GM12891 (cell line): ENCODE measurements at places on chromosomes 6 and 20.

- no peak for DNase-seq
Observed at GRCh38 chr6:75349262-75349984, 64.8 kb upstream of the TMEM30A start.

- no peak for DNase-seq
Observed at GRCh38 chr6:93468291-93468690, 48.9 kb upstream of the EPHA7 start.

DNA sequence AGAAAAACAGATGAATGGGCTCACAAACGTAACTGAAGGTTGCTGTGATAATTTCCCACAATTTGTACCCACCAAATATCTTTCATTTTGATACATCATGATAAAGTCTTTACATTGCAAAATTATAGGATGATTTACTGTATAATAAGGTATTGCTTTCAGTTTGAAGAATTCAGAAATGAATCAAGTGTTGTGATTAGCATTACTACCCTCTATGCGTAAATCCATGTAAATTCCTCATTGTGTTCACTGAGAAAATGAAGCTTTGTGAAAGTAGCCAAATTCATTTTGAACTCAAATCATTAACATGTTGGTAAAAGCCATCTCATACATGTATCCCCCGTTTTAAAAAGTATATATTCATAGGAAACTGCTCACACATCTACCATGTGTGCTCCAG, 379.4 kb downstream of the ESR1 start:
- DNase-seq, result no peak

GRCh38 chr6:156131221-156131903, 645.8 kb upstream of the ARID1B start:
- DNase-seq, result no peak

GRCh38 chr6:13655700-13656099, 40.6 kb downstream of the NOL7 start:
- no peak for DNase-seq

GRCh38 chr20:59620860-59621505, 16.6 kb downstream of the PHACTR3 start:
- no peak for DNase-seq

DNA sequence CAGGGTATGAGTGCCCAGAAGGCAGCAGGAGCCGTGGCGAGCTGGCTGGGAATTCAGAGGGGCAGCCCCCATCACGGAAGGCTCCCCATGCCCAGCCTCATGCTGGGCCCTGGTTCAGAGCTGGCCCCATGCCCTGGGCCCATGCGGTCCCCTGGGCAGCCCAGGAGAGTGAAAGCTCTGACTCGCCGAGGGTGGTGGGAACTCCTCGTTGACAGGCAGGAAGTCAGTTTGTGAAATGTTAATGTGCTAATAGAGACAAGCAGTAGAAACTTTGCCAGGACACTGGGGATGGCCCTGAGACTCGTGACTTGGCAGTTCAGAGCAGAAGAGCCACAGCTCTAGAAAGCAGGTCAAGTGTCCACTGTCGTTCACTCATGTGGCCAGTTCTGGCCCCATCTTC, 353.0 kb downstream of the TAF4 start:
- no peak for DNase-seq

- no peak for DNase-seq
Observed at GRCh38 chr20:58593880-58594638, 57.0 kb upstream of the STX16 start.

DNA sequence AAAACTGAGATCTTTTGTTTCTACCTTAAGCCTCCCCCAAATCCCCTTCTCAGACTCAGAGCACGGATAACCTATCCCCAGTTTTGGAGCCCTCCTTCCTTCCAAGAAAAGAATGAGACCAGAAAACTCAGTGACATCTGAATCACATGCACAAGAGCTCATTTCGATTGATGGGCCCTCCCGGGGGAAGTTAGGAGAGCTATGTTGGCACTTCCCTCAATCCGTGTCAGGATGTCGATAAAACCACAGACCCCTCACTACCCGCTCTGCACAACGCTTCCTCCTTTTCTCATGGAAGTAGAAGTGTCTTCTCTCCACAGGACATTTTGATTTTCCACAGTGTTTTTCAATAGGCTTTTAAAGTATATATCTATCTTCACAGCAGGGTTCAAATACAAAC, 332.4 kb downstream of the HACE1 start:
- no peak for DNase-seq

DNA sequence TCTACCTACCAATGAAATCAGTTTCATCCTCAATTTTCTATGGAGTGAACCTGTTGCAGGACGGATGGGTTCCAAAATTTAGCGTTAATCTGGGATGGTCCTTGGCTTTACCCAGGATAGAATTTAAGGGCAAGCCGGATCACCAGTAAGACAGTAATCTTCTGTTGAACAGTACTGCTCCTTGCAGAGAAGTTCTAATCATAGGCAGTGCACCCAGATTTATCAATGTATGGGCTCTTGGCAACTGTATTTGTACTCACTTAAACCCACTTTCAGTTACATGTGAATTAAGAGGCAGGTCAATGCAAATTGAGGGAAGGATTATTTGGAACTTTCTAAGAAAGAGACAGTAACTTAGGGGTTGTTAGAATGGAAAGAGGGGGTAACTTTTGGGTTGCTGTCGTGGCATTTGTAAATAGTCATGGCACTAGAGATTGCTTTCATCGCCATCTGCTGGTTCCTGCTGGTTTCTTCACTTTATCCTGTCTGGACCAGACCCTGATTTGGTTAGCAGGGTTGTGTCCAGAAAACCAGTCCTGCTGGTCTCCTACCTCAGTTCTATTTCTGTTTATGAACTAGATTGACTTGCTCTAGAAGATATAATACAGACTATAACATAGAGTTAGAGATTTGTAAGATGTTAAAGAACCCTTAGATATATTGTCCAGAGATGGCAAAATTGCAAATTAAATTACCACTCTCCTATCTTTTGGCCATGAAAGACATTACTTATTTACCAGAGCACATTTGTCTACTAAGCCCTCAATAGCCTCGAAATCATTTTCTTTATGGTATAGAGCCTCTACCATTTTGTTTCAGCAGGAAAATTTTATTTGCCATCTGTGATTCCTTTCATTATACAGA, 646.3 kb downstream of the UTRN start:
- DNase-seq, result no peak

- no peak for DNase-seq
Observed at GRCh38 chr6:7180751-7181150, 73.0 kb downstream of the RREB1 start.

- DNase-seq, result no peak
Observed at GRCh38 chr20:1563598-1563997, 6.1 kb upstream of the SIRPD start.

DNA sequence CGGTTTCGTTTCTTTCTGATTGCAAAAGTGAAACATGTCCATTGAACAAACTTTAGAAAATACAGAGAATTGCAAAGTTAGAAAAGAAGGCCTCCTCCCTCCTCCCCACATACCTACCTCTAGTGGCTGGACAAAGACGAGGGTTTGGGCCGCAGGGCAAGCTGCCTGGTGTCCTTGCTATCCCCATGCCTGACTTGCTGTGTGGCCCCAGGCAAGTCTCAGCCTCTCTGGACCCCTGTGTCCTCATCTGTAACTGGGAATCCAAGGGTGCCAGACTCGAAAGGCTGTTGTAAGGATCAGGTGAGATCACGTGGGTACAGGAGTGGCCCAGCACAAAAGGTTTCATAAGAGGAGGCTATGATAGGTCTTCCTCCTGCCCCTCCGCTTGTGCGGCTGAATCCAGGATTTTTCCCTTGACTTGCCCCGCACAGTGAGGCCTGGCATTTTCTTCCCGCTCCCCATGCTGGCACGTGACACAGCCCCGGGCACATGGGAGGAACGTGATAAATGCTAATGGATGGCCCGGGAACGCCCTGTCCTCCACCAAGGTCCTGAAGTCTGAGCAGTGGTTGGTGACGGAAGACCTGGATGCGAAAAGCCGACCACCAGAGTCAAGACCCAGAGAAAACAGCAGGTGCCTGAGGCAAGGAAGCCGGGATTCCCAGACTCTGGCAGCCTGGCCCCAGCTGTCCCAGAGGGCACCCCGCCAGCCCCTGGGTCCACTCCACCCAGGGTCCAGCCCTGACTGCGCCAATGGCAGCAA, 55.8 kb downstream of the UBE2V1 start:
- DNase-seq, result no peak

DNA sequence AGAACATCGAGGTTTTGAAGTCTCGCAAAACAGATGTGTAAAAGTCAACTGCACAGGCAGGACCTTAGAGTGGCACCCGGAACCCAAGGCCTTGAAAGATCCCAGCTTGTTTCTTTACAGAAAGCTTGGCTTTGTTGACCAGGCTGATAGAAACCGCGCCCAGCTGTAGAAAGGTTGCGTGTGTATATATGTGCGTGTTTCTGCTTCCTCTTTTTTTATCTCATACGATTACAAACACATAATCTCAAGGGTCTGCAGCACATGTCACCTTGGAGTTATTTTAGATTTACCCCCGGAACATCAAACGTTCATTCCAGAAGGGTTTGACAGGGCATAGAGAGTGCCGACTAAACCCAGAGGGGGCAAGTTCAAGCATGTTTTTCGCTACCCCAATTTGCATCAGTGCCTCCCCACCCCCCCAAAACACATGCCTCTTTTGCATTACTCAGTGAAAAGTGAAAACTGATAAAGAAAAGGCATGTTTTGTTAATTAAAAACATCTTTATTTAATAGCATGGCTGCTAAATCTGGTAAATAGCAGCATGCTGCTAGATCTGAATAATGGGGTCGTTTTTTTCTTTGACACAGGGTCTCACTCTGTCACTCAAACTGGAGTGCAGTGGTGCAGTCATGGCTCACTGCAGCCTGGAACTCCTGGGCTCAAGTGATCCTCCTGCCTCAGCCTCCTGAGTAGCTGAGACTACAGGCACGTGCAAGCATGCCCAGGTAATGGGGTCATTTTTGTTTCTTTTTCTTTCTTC, 33.2 kb upstream of the NCOA3 start:
- DNase-seq, result peak; percentile 38

DNA sequence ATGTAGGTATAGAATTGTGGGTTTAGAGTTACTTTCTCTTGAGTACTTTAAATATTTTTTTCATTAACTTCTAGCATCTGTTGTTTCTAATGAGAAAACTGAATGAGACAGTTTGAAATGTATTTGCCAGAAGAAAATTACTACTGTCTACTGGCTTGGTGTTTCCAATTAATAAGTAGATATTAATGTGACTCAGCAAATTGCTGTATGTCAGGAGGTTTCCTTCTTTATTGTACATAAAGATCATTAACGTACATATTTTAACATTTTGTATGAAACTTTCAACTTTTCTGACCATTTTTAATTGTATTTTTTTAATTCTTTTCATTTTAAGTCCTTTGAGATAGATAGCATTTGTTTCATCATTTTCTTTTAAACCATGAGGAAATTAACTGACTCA, 135.1 kb upstream of the SLC22A23 start:
- DNase-seq, result no peak

- DNase-seq, result no peak
Observed at GRCh38 chr6:122839906-122840305, 50.8 kb downstream of the SMPDL3A start.

DNA sequence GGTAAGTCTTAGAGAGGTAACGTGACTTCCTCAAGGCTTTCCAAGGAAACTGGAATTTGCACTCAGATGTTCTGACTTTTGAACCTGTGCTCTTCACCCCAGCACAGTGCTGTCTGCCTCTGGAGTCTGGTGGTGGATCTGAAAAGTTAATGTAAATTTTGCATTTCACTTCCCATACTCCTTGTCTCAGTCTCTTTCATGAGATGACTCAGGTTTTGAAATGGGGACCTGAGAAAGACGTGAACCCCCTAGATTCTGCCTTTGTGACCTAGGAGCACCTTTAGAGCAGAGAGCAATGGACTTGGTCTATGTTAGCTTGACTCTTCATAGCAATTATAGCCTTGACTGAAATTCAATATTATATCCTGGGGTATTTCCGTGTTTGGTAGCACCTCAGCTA, 223.0 kb downstream of the QKI start:
- DNase-seq, result peak; percentile 54

DNA sequence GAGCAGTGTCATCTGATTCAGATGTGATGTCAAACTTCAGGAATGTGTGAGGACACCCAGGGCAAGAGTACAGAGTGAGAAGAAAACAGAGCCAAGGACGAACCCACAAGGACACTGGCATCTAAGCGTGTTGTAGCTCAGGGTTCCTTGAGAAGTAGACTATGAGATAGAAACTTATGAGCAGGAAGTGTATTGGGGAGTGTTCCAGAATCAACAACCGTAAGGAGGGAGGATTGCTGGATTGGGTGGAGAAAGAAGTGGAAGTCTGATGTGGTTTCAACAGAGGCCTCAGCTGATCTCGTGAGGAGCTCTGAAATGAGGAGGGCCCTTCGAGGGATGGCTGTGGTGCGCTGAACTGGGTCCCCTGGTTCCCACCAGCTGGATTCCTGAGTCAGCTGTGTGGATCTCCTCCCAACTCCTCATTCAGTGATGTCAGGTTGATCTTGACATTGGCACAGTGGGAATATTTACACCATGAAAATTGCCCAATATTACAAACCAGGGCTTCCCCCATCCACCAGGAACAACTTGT, 25.7 kb upstream of the IGF2R start:
- DNase-seq, result no peak

DNA sequence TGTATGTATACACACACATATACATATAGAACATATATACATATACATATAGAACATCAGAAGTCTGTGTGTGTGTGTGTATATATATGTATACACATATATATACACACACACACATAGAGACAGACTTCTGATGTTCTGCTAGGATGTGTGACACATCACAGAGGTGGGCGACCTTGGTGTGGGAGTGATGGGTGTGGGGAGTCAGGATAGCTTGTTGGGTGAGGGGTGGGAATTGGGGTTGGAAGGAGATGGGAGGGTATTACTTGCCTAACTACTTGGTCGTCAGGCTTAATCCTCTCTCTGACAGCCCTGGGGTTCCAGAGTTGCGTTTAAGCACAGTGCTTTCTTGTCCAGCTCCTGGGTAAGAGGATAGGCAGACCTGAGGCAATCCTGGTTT, 8.3 kb downstream of the MYO6 start:
- no peak for DNase-seq

GRCh38 chr20:47998736-47999135, 213.5 kb upstream of the SULF2 start:
- no peak for DNase-seq

DNA sequence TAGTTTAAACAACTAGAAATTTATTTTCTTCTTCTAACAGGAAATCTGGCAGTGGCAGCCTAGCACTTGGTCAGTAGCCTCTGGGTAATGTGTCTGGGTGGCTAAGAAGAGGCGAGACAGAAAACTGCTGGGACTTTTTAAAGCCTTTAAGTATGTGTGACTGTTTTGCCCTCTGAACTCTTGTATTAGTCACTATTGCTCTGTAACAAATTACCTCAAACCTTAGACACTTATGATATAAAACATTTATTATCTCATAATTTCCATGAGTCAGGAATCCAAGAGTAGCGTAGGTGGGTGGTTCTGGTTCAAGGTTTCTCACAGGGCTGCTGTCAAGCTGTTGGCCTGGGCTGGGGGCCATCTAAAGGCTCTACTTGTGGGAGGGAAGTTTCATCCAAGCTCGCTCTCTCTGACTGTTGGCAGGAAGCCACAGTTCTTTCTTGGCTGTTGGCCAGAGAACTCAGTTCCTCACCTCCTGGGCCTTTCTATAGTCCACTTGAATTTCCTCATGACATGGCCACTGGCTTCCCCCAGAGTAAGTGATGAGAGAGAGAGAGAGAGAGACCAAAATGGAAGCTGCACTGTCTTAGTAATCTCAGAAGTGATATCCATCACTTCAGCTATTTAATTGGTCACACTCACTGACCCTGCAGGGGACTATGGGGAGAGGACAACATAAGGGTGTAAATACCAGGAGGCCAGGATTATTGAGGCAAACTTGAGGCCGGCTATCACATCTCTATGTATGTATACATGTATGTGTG, 17.4 kb upstream of the TBC1D22B start:
- peak; percentile 14 for DNase-seq

- DNase-seq, result no peak
Observed at GRCh38 chr6:166286839-166287271, 21.3 kb downstream of the PRR18 start.

GRCh38 chr20:15634102-15634501, 939.1 kb downstream of the KIF16B start:
- no peak for DNase-seq
